Fibroblast of pulmonary artery (primary cell): ENCODE measurements at places on chromosomes 13 and 19.

DNA sequence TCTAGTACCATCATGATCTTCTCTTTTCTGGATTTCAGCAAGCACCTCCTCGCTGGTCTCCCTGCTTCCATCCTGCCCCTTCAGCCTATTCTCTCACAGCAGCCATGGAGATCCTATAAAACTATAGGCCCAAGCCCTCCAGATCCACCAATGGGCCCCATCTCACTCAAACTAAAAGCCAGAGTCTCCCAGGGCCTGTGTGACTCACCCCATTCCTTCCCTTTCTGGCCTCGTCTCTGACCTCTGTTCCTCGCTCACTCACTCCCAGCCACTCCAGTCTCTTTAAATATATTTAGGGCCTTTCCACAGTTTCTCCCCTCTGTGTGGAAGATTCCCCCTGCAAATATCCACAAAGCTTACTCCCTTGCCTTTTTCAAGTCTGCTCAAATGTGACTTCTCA is 89.7 kb downstream of the HSPH1 start:
- DNase-seq = peak; percentile 35

DNA sequence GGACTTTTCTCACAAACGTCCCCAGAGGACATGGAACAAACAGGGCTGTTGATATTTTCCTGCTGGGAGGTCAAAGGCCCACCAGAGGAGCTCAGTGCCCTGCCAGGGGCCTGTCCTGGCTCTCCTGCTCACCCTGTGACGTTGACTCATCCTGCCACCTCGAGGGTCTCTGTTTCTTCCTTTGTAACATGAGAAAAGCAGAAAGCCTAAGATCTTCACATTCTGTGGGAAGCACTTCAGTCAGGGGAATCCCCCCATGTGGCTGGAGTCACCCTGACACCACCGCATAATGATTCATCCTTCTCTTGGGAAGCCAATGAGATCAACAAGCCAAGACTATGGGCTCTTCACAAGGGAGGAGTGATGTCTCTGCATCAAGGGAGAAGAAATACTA is 147.9 kb downstream of the KATNAL1 start:
- peak; percentile 51 for DNase-seq

GRCh38 chr13:63190219-63190618 is 1774.6 kb upstream of the PCDH20 start:
- DNase-seq = no peak

GRCh38 chr13:28355822-28356371 is 139.0 kb downstream of the FLT1 start:
- peak; percentile 91 for DNase-seq

DNA sequence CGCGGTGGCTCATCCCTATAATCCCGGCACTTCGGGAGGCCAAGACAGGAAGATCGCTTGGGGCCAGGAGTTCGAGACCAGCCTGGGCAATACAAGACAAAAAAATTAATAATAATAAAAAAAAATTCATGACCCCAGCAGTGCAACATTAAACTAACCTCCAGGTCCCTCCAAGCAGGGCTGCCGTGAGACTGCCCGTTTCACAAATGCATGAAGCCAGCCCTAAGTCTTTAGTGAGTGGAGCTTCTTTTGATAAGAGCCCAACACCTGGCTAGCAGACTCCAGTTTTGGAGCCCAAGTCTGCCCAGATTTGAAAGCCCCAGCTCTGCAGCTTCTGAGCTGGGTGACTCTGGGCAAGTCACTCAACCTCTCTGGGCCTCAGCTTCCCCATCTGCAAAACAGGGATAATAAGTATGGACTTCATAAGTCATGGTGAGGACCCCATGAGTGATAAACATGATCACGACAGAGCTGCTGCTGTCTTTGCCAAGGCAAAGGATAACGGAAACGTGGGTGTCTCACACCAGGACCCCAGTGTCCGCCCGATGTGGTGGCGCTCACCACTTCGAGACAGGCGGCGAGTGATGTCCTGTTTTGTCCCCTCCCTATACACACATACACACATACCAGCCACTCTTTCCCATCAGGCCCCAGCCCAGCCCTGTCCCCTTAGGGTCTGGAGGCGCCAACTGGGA is 38.4 kb upstream of the NANOS3 start:
- DNase-seq = no peak

GRCh38 chr13:81017513-81018152 is 676.7 kb upstream of the SPRY2 start:
- peak; percentile 81 for DNase-seq

DNA sequence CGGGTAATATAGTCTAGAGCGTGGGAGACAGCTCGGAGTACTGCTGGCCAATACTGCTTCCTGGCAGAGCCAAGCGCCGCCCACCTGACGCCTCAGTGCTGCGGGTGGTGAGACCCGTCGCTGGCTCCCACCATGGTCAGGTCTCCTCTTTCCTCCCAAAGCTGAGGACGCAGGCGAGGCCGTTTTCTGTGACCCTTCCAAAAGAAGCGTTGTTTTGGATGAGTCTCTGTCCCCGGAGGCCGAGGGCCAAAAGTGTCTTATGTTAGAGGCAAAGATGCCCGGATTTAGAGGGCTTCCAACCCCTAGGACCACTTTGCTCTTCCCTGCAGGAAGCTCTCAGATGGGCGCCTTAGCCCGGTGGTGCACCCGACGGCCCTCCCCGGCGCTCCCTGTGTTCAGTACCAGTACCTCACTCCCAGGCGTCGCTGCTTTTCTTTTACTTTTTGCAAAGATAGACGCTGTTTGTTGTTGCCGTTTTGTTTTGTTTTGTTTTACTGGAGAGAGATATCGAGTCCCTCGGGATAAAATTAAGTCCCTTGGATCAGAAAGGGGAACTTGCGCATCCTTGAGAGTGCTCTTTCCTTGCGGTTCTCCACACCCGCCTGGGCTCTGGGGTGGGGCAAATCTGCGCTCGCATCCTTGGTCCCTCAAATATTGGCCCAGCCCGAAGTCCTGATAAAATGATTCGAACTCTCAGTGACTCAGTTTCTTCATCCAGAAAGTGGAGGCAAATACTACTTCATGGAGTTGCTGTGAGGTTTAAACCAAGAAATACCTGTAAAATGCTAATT is 7.0 kb downstream of the PDX1 start:
- DNase-seq = no peak

DNA sequence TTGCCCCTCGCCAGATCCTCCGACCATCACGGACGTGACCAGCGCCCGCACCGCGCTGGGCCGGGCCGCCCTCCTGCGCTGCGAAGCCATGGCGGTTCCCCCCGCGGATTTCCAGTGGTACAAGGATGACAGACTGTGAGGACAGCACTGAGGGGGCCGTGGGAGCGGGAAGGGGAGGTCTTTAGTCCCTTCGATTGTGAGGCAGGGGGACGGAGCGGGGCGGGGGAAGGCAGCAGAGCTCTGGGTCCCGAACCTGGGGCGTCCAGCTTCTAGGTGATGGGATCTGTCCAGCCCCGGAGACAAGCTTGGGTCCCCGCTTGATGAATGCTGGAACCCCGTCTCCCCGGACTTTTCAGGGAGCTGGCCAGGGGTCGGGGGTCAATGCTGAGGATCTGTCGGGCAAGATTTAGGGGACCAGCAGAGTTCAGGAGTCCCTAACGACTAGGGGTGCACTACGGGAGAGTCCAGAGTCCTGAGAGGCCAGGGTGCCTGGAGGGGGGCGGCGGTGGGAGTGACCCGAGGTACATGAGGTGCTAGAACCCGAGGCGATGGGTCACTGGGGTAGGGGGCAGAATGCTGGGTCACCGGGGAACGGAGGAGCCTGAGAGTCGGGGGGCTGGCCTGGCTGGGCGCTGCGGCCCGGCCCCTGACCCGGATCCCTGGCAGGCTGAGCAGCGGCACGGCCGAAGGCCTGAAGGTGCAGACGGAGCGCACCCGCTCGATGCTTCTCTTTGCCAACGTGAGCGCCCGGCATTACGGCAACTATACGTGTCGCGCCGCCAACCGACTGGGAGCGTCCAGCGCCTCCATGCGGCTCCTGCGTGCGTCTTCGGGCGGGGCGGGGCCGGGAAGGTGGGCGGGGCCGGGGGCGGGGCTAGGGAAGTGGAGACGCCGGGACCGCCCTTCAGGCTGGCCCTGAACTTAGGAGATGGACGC is 14.6 kb downstream of the VSIG10L start:
- DNase-seq = peak; percentile 48

DNA sequence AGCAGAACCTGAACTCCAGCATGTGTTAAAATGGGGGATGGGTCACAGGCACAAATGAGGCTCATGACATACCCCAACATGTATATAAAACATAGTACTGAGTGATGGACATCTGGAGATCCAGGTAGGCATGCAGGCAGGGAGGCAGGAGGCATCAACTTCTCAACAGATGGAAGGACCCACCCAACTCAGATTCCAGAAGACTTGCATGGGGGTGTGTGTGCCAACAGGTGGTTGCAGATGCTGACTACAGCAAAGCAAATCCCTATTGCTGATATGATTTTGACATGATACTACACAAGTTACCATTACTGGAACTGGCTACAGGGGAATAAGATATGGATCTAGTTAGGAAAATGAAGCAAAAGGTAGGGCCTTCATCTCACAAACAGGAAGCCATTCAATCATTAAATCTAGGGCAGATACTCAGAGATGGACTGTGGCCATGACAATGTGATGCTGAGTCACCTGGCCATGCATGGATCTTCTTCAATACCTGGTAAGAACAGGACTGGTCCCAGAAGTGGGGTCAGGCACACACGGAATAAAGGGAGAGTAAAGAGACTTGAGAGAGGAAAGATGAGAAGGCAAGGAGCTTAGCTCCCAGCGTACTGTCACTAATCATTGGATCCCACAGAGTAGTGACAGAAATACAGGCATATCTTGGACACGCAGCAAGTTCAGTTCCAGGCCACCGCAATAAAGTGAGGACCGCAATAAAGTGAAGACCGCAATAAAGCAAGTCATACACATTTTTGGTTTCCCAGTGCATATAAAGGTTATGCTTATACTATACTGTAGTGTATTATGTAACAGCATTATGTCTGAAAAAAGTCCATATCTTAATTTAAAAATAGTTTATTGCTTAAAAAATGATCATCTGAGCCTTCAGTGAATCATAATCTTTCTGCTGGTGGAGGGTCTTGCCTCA is 91.3 kb downstream of the USP12 start:
- DNase-seq = no peak

DNA sequence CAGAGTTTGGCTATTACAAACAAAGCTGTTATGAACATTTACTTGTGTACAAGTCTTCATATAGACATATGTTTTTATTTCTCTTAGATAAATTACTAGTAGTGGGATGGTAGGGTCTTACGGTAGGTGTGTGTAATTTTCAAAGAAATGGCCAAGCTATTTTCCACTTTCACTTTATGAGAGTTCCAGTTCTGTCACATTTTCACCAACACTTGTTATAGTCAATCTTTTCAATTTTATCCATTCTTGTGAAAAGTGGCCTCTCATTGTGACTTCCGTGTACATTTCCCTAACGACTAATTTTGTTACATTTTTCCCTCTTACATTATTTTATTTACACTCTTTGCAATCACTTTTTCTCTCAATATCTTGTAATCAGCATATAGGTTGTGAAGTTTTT is 18.3 kb downstream of the MBD3L1 start:
- DNase-seq = no peak

DNA sequence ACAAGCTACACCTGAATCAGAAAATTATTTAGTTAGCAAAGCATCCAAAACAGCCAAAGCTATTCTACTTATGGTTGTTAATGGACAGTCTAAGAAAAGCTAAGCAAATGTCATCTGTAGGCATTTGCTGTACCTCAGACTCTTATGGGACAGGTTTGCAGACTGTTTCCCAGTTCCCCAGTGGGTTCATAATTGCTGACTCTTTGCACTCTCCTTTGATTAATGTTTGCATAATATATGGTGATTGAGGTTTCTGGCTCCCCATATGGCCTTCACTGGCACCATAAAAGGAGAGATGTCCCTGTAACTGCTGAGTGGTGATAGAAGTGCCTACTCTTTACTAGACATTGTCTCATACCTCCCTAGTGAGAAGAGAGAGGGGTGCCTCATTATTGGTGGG is 142.1 kb downstream of the GPC6 start:
- DNase-seq = no peak

DNA sequence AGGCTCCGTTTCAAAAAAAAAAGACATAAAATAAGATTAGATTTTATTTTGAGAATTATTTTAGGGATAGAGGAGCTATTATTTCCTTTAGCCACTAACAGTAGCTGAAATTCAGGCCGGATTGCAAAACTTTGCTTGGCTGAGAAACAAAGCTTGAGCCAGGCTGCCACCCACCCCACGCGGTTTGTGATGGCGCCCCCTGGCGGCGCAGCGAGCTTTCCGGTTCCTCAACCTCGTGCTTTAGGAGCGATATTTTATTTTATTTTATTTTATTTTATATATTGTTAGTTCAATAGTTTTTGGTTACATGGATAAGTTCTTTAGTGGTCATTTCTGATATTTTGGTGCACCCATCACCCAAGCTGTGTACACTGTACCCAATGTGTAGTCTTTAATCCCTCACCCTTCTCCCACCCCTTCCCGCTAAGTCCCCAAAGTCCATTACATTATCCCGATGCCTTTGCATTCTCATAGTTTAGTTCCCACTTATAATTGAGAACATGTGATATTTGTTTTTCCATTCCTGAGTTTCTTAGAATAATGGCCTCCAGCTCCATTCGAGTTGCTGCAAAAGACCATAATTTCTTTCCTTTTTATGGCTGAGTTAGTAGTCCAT is 19.8 kb upstream of the CEACAM4 start:
- DNase-seq = peak; percentile 17

DNA sequence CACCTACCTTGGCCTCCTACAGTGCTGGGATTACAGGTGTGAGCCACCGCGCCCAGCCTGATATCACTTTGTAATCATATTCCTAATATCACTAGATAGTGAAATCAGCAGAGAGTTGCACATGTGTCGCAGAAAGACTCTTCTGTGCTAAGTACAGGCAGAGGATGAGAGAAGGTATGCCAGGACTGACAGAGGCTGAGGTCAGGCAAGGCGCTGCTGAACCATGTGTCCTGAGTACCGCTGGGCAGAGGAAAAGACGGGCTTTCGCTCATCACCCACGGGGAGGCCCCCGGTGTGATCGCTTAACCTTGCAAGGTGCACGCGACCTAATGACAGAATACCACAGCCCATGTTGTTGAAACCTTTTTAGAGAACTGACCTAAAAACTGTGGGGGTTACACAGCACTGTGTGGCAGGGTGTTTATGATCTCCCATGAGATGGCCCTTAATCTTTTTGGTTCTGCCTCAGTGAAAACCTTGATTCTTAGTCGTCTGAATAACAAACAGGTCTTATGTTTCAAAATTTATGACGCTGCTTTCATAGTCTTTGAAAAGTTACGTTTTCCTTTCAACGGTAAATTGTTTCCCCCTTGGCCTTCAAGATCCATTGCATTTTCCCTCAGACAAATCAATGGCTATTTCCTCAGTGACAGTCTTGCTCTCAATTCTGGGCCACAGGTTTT is 12.2 kb downstream of the GJA3 start:
- DNase-seq = no peak

DNA sequence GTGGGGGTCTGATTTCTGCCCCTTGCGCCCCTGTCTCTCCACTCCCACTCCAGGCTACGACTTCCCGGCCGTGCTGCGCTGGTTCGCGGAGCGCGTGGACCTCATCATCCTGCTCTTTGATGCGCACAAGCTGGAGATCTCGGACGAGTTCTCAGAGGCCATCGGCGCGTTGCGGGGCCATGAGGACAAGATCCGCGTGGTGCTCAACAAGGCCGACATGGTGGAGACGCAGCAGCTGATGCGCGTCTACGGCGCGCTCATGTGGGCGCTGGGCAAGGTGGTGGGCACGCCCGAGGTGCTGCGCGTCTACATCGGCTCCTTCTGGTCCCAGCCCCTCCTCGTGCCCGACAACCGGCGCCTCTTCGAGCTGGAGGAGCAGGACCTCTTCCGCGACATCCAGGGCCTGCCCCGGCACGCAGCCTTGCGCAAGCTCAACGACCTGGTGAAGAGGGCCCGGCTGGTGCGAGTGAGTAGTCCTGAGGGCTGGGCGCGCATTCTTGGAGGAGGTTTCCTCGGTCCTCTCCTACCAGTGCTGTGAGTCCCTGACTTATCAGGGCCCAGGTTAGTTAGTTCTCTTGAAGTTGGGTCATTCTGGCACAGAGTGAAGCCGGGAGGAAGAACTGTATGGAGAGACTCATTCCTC is 12.7 kb downstream of the EHD2 start:
- no peak for DNase-seq
